ENCODE measurements at places on chromosomes 6 and 20.

GRCh38 chr6:81818901-81819361, 66.5 kb upstream of the TENT5A start:
- no peak for DNase-seq

DNA sequence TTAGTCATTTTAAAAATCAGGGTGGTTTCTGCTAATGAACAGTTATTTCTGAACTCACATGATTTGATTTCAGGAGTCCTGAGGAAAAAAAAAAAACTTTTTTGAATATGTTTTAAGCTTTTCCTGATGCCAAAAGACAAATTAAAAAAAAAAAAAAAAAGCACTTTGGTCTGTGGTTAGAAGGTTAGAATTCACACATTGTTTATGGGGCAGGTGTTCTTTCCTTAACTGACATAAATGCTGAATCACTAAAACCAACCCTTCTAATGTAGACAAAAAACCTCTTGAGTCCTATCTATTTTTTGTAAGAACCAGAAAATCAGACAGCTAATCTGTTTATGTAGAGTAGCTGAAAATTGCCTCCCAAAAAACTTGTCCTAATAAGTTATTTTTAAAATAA, 20.4 kb downstream of the THEMIS start:
- DNase-seq: no peak

DNA sequence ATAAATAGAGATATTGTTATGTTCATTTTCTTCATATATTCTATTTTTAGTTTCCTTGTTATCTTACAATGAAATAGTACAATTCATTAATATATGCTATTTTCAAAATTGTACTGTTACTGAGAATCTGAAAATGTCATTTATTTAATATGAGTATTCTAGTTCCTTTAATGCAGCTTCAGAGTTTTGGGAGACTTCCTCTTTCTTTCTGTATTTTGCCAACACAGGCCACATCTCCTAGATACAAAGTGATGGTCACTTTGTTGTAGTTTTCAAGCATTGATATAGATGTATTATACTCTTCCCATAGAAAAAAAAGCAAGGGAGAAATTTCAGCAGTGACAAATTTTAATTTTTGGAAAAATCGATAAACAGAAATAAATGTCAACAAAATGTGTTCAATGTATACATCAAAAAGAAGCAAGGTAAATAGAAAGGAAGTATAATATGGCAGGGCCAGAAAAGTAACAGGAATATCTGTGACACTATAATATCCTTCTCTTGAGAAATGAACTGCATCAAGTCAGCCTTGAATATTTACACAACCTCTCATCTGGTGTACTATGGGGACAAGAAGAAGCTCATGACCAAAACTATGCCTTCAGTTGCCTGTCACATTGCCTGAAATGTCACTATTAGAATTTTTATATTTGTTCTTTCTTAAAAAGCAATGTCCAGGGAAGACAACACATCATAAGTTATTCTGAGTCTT, 396.0 kb downstream of the TBC1D32 start:
- no peak for DNase-seq

GRCh38 chr20:19336631-19337030, 124.2 kb downstream of the SLC24A3 start:
- DNase-seq: no peak

GRCh38 chr20:47365023-47365764, 8.7 kb upstream of the ZMYND8 start:
- DNase-seq: no peak

DNA sequence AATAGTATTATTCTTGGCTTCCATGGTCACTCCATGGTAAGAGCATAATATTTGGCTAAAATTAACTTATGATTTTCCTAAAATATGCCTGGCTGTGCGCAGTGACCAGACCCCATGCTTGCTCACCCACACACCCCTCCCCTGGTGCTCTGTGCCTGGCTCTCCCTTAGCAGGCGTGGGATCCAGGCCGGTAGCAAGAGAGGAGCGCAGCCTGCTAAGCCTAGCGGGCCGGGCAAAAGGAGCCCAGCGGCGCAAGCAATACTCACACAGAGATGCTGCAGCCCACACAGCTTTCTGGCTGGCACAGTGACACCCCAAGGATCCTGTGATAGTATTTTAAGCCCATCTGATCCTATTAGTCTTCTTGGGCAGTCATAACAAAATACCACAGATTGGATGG, 79.8 kb upstream of the EYS start:
- DNase-seq: no peak

DNA sequence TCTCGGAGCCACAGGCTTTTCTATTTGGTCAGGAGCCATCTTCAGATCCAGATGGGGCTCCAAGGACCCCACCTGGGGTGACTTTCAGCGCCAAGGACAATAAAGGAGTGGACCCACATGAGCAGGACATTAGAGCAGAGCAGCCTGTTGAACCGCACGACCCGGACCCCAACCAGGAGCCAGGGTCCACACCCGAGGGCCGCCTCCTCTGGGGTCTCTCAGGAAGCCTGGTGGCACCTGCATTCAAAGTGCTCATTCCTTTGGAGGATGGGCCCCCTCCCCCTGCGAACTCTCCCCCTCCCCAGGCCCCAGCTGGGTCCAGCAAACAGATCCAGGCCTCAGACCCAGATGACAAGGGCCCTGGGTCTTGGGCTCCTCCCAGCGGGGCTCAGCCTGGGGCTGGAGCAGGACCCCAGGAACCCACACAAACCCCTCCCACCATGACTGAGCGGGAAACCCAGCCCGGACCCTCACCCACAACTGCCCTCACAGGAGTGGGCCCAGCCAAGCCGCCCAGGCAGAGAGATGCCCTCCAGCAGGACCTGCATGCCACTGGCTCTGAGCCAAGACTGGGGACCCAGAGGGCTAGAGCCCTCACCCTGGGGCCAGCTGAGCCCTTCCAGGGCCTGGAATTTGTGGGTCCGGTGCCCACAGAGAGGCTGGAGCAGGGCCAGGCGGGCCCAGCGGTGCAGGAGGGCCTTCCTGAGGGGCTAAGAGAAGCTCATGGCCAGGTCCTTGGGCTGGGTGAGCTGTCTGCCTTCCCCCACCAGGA, 23.9 kb downstream of the RAB44 start:
- no peak for DNase-seq
